ENCODE measurements at places on chromosomes 7 and 10. TPM values are rescaled to one million over a fixed set of nuclear protein-coding genes. Genes with fewer than 3 reads are reported as not detected.

DNA sequence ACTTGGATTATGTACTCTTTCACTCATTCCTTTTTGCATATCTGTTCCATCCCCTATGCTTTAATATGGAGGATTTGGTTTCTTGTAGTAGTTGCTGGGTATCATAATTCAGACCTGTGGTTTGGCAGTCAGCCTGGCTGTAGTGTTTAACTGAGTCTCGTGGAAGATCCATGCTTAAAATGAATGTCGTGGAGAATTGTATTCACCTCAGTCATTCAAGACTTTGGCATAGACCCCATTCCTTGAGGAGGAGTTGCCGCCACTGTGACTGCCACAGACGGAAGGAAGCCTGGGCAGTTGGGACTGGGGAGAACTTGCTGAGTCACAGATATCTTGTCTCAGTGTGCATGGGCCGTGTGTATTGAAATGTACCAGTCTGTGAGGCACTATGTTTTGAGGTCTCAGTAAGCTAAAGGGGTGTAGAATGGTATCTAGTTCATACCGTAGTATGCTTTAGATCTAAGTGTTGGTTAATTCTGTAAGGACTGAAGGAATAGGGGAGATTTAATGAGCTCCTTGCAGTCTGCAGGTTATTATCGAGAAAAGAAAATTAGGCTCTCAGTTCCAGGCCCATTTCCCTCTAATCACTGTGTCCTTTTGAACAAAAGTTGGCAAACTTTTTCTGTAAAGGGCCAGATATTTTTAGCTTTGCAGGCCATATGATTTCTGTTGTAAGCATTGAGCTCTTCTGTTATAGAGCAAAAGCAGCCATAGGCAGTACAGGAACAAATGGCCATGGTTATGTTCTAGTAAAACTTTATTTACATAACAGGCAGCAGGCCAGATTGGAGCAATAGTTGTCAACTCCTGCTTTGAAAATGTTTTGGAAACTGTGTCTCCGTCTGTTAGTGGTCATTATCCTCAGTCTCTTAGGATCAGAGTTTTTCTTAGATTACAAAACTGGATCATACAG lies 76.8 kb downstream of the TPST1 start:
- DNase-seq, result peak; percentile 56

- DNase-seq, result no peak
These were observed 188.2 kb downstream of the KIF20B start for GRCh38 chr10:89889606-89890005.

DNA sequence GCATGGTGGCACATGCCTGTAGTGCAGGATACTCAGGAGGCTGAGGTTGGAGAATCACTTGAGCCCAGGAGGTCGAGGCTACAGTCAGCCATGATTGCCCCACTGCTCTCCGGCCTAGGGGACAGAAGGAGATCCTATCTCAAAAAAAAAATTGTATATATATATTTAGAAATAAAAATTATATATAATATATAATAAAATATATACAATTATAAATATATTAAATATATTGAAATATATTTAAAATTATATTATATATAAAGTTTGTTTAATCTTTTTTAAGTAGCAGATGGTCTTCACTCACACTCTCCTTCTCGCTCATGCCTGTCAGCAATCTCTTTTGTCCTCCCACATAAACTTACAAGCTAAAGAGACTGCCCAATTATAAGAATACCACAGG lies 58.5 kb downstream of the LMBR1 start:
- no peak for DNase-seq

SRGN gene
- polyA plus RNA-seq, result 50.5 TPM

All from A549 (cell line).